ENCODE measurements at places on chromosomes 2 and 18.

GRCh38 chr2:196140213-196140612 is 31.2 kb downstream of the STK17B start:
- DNase-seq, result no peak

- no peak for DNase-seq
Measured at GRCh38 chr2:145416640-145417039, 896.7 kb upstream of the ZEB2 start.

DNA sequence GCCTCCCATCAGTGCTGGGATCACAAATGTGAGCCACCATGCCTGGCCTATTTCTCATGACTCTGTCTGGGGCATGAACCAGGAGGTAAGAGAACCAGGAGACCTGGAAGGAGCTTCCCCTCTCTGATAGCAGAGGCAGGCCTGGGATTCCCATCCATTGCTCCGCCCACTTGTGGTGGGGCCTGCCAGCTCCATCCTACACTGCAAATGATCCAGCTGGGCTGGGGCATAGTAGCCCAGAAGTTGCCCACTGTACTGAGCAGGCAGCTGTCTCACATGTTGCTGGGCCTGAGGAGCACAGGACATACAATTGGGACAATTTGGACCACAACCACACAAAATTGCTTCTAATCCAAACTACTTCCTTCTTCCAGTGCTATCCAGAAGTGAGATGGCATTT is 91.0 kb downstream of the MARCHF4 start:
- DNase-seq, result no peak

DNA sequence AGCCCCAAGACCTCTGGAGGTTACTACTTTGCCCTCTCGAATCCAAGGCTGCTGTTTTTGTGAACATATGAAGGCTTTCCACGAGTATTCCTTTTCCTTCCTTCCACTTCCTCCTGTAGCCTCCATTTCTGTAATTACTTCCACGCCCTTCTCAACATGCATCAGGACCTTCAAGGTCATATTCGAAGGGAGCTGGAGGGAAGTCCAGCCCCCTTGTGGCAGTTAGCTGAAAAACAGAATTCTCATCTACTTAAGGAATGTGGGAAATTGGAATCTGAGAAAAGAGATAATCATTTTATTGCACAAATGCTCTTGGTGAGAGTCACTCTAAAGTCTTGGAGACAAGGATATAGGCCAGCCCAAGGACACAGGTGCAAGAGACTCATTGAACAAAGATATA is 1000.2 kb downstream of the TDRD15 start:
- no peak for DNase-seq

DNA sequence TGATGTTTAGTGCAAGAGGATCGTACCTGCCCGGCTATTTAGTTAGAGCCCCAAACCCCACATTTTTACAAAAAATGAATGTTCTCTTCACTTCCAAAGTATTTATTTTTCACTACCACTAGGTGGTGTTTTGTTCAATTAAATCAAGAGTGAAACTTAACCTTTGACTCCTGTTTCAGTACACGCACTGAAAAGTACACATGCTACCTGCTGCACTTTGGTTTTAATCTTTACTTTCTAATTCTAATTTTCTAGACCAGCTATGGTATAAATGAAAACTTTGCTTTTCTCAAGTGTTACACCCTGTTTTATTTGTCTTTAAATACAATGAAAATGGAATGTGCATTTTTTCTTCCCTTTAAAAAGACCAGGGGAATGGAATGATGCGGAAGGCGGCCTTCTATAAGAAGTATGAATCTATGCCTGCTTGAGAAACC is 31.4 kb upstream of the CHN1 start:
- DNase-seq, result no peak

DNA sequence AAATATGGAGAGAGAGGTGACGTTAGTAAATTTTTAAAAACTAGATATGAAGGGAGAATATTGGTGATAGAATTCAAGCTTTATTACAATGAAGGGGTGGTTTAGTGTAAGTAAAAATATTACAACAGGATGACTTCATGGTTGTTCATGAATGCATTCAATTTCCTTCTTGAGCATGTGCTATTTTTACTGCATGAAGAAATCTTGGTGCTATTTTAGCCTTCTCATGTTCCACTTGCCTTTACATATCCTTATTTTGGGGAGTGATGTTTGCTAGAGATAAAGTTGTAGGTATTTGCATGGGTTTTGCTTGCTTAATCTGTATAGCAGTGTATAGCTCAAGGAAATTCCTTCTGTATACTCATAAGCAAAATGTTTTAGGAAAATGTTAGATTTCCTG is 195.0 kb upstream of the MMADHC start:
- no peak for DNase-seq

GRCh38 chr2:104656571-104657163 is 197.2 kb upstream of the POU3F3 start:
- no peak for DNase-seq

- no peak for DNase-seq
Measured at GRCh38 chr2:170434900-170435621, 257.1 kb downstream of the MYO3B start.

GRCh38 chr2:236583621-236584203 is 14.1 kb downstream of the ACKR3 start:
- no peak for DNase-seq

DNA sequence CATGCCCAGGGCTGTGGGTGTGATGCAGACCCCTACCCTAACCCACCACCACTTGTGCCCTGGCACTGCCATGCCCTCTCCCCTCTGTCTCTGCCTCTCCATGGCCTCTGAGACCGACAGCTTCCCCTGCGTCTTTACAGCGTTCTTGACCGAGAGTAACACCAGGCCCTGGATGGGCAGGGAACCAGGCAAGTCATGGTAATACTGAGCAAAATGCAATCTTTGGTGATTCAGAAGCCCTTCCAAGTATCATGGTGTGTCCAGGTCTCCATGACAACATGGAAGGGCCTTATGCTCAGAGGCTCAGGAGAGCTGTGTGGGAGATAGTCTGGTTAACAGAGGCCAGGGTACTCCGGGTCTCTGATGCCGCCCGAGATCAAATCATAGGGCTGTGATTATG is 176.1 kb downstream of the KLHL29 start:
- no peak for DNase-seq

- DNase-seq, result no peak
Measured at GRCh38 chr2:238295144-238296112, 7.0 kb upstream of the PER2 start.

DNA sequence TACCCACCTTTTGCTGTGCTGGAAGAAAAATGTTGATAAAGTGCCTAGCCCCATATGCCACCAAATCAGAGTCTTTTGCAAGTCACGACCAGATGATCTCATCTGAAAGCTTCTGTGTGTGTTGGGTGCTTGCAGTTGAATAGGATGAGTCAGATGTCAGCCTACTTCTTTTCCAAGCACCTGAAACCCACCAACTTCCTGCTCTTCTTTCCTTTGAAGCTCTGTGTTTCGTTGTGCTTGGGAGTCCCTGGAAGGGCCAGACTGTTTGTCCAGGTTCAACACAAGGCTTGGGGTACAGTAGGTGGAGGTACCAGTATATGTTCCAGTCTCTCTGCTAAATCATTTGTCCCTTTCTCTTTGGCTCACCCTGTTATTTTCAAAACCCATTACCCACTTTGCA is 36.8 kb upstream of the LCLAT1 start:
- DNase-seq, result no peak

- DNase-seq, result no peak
Measured at GRCh38 chr2:75099521-75099922, 99.8 kb downstream of the TACR1 start.

DNA sequence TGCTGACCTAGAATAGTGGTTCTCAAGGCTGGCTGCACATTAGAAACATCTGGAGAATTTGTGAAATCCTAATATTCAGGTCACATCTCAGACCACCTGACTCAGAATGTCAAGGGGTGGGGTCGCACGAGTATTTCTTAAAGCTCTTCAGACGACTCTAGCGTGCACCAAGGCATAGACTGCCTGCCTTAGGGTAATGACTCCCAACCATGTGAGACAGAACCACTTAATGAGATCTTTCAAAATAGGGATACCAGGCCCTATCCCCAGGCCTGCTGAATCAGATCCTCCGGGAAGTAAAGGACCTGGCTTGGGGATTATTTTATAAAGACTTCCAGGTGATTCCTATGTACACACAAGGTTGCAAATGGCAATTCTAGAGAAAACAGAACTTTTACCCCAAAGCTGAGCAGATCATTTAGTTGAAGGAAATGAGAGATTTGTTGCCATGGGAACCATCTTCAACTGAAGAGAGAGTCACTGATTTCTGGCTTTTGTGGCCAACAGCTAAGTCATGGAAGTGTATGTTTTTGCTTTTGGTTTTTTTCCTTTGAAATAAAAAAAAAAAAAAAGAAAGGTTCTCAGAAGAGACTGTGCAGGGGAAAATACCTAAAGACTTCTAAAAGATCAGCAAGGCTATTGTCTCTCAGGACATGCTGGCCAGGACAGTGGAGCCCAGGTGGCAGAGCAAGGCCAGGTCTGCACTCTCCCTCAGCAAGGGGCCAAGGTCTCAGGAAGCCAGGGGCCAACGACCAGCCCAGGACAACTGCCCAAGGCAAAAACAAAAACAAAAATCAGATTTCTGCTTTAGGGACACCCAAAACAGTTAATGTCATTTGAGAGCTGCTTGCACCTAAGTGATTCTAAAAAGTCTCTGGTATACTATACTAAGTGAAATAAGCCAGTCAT is 15.3 kb upstream of the LOXHD1 start:
- no peak for DNase-seq

GRCh38 chr2:201420442-201421113 is 30.7 kb downstream of the TRAK2 start:
- no peak for DNase-seq

GRCh38 chr2:119488245-119489214 is 35.8 kb downstream of the SCTR start:
- DNase-seq, result no peak

- no peak for DNase-seq
Measured at GRCh38 chr2:25808006-25808383, 70.3 kb downstream of the ASXL2 start.

Measured in D341Med (cell line).